Stimulated activated CD8-positive, alpha-beta memory T cell treated with anti-CD3 and anti-CD28 coated beads, Interleukin-4, amount 100 ng/mL, for 24 hours (primary cell): ENCODE measurements at places on chromosomes 6 and 20.

DNA sequence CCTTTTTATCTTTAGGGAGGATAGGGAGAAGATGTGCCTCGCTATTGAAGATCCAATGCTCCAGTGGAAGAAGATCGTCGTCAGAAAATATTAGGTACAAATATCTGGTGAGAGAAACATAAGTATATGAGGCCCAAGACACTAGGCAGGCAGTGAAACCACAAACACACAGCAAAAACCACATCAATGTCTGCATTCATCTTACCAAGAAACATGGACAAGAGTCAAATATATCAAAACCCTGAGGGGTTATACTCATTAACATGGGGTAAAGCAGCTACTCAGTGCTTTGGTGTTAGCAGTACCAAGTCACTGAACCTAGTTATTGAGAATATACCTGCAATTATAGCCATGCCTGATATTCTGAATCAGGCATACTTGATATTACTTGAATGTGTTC is 101.4 kb upstream of the FAM184A start:
- DNase-seq: no peak

DNA sequence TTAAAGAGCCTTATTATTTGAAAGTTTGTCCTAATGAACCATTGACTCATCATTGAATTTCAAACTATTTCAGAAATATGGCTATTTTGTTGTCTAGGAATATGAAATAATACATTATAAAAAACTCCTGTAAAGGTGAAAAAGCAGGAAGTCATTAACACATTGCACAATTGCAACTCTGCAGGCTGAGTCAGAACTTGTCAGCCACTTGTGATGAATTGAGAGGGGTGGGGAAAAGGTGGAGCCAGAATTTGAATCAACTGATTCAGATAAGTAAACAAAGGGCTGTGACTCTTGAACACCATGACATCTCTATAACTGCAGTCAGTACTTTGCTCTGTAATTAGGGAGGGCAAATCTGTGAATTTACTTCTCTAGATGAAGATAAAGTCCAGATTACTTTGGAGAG is 6.0 kb downstream of the C6orf141 start:
- DNase-seq: no peak

DNA sequence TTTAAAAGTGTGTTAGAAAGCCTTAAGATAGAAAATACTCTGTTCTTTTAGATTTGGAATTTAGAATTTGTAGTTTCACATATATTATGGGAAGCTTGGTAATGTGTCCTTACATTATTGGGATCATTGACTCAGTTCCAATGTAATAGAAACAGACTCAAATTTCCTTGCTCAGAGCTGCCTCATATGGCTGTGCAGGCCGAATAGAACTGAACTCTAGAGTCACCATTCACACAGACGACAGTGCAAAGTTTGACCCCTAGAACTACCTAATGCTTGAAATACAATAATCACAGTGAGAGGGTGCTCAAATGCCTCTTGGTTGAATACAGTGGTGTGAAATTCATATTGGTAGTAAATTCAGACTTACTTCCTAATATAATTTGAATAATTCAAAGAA is 482.7 kb upstream of the CITED2 start:
- no peak for DNase-seq

GRCh38 chr20:3635346-3635745 is 27.9 kb downstream of the GFRA4 start:
- no peak for DNase-seq

- no peak for DNase-seq
Measured at GRCh38 chr6:73857341-73857890, 161.4 kb downstream of the CD109 start.

GRCh38 chr20:49579874-49580812 is 12.2 kb upstream of the PTGIS start:
- no peak for DNase-seq

- no peak for DNase-seq
Measured at GRCh38 chr6:69594405-69594804, 202.4 kb downstream of the LMBRD1 start.

DNA sequence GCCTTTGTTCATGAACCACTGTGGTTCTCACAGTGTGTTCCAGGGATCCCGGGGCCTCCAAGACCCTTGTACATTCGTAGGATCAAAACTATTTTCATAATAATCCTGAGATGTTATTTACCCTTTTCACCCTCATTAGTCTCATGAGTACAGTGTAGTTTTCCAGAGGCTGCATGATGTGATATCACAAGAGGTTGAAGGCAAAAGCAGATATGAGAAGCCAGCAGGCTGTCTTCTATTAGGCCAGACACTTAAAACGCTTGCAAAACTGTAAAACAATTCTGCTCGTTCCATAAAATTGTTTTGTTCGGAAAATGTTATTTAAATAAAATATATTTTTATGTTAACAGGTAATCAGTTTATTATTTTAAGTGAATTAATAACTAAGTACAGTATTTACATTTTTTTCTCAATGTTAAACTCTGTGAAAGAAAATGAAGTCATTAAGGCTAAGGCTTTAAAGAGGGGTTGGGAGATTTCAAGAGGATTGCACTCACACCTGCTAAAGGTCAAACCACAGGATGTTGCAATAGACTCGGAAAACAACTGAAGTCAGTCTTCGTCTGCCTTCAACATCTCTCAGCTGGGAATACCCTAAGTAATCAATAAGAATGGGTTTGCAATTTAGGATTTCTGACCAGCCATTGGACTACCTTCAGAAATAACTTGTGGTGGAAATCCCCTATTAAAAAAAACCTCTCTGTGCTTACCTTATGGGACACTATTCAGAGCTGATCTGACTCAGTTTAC is 474.2 kb downstream of the KIF16B start:
- no peak for DNase-seq

- DNase-seq: no peak
Measured at GRCh38 chr6:11580686-11581405, 43.3 kb downstream of the TMEM170B start.

DNA sequence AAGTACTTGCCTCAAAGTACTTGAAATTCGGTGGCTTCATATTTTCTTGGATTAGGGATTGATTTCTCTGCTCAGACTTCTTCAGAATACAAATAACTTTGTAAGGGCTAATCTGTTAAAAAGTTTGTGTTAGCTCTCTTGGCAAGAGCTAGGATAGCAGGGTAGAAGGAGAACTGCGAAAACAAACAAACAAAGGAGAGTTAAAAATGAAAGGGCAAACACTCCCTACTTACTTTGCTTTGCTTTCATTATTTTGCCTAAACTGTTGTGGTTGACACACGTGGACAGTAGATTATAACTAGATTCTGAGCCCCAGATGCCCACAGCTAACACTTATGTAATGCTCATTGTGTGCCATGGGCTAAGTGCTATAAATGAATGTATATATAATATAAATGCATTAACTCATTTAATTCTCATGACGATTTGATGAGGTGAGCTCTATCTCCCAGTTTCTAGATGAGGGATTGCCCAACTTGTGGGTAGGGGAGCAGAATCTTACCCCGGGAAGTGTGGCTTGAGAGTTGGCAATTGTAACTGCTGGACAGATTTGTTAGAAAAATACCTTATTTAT is 48.7 kb downstream of the EYA4 start:
- DNase-seq: no peak

DNA sequence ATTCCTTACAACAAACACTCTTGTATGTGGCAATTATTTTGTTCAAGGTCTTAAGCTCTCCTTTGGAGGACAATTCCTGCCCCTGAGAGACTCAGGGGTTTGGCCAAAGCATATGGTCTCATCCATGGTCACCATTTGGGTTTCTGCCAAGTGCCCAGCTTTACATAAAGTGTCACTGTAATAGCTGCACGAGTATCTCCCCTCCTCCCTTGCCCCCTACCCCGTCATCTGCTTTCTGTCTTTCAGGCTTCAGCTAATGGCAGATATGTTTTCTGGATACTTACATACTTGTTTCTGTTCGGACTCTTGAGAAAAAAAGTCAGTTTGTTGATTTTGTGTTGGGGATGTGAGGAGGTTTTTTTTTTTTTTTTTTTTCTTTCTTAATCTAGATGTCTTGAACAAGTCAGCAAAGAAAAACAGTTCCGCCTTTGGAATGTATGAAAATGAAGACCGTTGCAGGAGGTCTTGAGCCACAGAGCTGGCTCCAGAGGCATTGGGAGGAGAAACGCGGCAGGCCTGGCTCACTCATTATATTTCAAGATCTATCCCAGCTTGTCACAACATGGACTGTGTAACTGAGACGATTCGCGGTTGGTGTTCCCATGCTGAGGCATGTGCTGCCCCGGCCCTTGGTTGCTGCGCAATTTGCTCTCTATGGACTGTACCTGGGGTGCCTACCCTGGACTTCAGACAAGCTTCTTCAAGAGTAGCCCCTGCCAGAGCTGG is 32.6 kb upstream of the STX16 start:
- DNase-seq: no peak

DNA sequence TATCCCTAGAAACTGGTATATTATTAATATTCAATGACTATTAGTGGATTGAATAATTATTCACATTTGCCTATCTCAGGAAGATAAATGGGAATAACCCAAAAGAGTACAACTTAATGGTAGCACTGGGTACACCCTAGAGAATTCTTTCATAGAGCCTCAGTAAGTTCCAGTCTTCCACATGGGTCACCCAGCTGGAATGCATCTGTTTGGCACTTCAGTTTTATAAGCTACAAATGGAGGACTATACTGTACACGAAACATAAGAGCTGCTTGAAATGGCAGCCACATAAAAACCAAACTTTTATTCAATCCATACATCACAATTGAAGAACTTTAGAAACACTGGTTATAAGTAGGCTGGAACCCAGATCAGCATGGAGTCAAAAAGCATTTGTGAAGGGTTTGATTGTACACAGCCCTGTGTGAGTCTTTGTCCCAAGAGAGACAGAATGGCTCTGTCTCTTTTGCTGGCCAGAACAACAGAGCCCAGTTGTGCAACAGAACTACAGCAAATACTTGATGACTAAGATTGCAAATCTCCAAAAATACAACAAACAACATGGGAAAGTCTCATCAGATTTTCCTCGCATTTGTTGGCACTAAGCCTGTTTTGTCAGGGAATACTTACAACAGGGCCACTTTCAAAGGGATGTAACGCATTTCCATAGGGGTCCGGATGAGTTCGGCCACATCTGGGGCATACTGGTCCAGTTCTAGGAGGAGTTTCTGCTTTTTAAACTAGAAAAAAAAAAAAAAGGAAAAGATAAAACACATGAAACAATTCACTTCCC is 39.5 kb downstream of the PIGU start:
- DNase-seq: no peak

DNA sequence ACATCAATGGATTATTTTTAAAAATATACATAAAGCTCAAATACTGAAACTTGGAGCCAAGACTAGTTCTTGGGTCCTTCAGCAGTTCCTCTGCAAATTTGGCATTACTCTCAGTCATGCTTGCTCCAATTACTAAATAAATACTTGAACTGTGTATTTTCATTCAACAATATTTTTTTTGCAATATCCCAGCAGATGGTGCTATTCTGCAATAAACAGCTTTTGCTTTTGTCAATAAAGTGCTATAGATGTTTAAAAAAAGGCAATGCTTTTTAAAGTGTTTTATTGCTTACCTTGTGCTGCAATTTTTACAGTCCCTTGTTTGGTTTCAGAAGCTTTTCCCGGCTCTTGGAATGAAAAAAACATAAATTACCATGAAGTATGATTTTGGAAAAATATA is 243.4 kb downstream of the TRDN start:
- DNase-seq: no peak

- no peak for DNase-seq
Measured at GRCh38 chr6:77511860-77512259, 48.6 kb upstream of the HTR1B start.

GRCh38 chr6:44645276-44645675 is 257.8 kb downstream of the CDC5L start:
- DNase-seq: no peak

GRCh38 chr6:139648430-139649000 is 274.1 kb upstream of the CITED2 start:
- DNase-seq: no peak

DNA sequence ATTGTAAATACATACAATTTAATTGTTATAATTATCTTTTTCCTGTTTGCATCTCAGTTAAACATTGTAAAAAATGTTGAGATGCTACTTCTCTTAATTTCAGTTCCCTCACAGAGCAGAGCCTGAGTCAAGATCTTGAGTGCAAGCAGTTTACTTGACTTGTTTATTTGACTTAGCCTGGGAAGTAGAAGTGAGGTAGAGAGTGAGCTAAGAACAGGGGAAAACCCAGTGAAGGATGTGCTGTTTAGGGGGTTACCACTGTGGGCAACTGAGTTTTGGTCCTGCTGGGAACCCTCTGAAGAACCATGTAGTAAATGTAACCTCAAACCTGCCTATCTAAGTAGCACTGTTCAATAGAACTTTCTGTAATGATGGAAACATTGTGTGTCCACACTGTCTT is 495.2 kb upstream of the FLRT3 start:
- DNase-seq: no peak

DNA sequence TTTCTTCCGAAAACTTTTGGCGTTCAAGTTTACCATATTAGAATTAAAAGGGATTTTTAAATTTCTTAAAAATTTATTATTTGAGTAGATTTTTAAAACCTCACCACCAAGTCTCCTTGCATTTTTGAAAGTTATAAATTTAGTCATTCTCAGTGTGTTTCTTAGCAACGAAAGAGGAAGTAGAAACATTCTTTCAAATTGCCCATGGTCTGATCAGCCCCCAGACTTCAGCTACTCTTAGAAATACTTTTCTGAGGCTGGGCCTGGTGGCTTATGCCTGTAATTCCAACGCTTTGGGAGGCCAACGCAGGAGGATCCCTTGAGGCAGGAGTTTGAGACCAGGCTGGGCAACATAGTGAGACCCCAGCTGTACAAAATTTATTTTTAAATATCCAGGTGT is 15.1 kb upstream of the RTF2 start:
- no peak for DNase-seq

DNA sequence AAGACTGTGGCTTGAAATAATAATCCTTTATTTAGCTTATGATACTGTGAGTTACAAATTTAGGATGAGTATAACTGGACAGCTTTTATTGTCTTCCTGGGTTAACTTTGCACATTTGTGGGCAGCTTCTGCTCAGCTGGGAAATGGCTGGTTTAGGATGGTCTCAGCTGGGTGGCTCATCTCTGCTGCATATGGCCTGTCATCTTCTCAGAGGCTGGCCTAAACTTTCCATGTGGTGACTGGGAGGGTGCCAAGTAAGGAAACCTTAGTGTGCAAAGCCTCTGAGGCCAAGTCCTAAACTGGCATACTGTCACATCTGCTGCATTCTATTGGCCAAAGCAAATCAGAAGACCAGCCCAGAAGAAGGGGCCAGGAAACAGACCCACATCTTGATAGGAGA is 40.2 kb downstream of the BTBD3 start:
- DNase-seq: no peak

DNA sequence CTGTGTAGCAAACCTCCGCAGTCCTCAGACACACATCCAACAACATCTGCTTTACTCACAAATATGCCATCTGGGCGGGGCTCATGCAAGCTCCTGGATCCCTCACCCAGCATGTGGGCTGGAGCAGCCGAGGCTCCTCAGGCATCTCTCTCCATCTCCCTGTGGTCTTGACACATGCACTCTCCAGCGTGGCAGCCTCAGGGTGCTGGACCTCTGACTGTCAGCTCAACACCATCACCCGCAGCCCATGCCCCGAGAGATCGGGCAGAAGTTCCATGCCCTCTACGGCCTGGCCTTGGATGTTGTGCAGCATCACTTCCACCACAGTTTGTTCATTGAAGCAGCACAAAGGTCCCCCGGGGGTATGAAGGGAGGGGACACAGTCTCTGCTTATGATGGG is 32.6 kb upstream of the CD93 start:
- DNase-seq: no peak
